Activated CD4-positive, alpha-beta T cell treated with anti-CD3 and anti-CD28 coated beads for 36 hours (primary cell): ENCODE measurements at places on chromosomes 5 and 9. TPM values are rescaled to one million over a fixed set of nuclear protein-coding genes. Genes with fewer than 3 reads are reported as not detected.

GRCh38 chr5:40402007-40402364 lies 277.7 kb upstream of the PTGER4 start:
- DNase-seq, result peak; percentile 78

The PLPP7 gene
- total RNA-seq, result 0.30 TPM

The F2RL1 gene
- total RNA-seq, result 1.6 TPM

DNA sequence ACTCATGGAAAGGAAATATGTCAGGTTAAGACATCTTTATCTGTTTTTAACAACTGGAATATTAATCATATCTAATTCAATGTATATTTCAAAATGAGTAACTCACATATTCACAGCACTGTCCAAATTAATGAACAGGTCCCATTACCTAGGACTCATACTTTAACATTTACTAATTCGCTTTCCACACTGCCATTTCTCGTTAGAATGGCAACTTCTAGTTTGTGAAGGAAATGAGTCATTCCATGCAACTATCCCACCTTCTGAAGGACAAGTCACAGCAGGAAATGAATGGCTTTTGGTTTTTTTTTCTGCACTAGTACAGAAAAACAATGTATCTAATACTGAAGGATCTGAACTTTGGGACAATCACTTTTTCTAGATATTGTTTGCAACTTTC lies 24.6 kb upstream of the IFNK start:
- DNase-seq, result no peak

DNA sequence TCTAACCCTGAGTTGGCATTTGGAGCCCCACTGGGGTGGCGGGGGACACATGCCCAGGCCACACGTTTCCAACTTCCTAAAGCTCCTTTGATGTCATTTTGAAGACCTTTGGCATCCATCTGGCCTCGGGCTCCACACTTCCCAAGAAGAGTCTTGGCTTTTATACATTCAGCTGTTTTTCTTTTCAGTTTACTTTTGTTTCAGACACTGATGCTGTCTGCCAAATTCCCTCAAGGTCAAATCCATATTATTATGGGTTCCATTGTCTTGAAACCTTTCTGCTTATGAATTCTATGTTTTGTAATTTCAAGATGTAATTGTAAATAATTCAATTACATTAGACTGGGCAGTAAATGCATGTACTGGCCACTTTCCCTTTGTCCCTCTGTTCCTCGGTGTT lies 23.7 kb upstream of the NFIB start:
- DNase-seq, result no peak
